Muscle of leg (tissue), 16 donors: ENCODE measurements at places on chromosomes 13 and 19. TPM values are rescaled to one million over a fixed set of nuclear protein-coding genes. Genes with fewer than 3 reads are reported as not detected.
A peak's percentile ranks its signal among the peaks of the same experiment; 100 is the strongest.

LENG9 gene
- total RNA-seq: 2.7 TPM

GRCh38 chr19:16112778-16113177, 1.1 kb downstream of the RAB8A start:
- peak overlapping the region; percentile 100 for H3K4me3 ChIP-seq
- peaks cover 16% of the 10 kb centered on the region for H3K4me1 ChIP-seq
- no peaks in the 10 kb centered on the region for H3K27me3 ChIP-seq
- DNase-seq: no peak

GRCh38 chr13:114151565-114152284, 19.3 kb upstream of the RASA3 start:
- DNase-seq: no peak
- peaks cover 10% of the 10 kb centered on the region for H3K4me1 ChIP-seq
- H3K27ac ChIP-seq: no peak overlapping the region
- no peaks in the 10 kb centered on the region for H3K36me3 ChIP-seq

- peak overlapping the region; percentile 88 for H3K27ac ChIP-seq
- peaks cover 29% of the 10 kb centered on the region for H3K36me3 ChIP-seq
- peak overlapping the region; percentile 17 for H3K4me3 ChIP-seq
- peaks cover 16% of the 10 kb centered on the region for H3K4me1 ChIP-seq
These were observed 527 bp upstream of the EMC10 start for GRCh38 chr19:50475736-50476223.

GRCh38 chr13:77415253-77416071, 88.6 kb upstream of the MYCBP2 start:
- no peaks in the 10 kb centered on the region for H3K27me3 ChIP-seq
- H3K27ac ChIP-seq: no peak overlapping the region
- H3K36me3 ChIP-seq: no peaks in the 10 kb centered on the region
- H3K4me3 ChIP-seq: no peak overlapping the region
- no peak for DNase-seq
- no peaks in the 10 kb centered on the region for H3K4me1 ChIP-seq

DNA sequence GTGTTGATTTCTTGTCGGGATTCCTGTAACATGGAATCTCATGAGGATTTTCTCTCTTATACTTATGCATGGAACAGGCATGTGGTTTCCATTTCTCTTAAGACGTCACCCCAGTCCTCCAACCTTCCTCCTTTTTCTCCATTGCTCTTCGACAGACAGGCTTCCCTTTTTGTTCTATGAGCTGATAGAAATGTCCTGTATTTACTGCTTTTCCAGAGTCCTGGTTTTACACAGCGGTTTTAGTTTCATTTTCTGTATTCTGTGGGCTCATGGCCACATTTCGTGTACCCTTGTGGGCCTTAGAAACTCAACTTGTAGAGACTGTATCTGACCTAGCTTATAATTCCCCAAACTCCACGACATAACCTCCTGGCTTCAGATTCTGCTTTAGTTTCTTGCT, 113.1 kb downstream of the PAN3 start:
- H3K27me3 ChIP-seq: no peaks in the 10 kb centered on the region
- H3K4me3 ChIP-seq: no peak overlapping the region
- no peaks in the 10 kb centered on the region for H3K36me3 ChIP-seq
- H3K4me1 ChIP-seq: no peaks in the 10 kb centered on the region
- no peak overlapping the region for H3K27ac ChIP-seq

- peaks cover 5% of the 10 kb centered on the region for H3K4me1 ChIP-seq
- DNase-seq: no peak
- no peak overlapping the region for H3K4me3 ChIP-seq
- no peak overlapping the region for H3K27ac ChIP-seq
These were observed 9.3 kb downstream of the POU2F2 start for GRCh38 chr19:42122691-42123607.

- no peaks in the 10 kb centered on the region for H3K4me1 ChIP-seq
- H3K36me3 ChIP-seq: no peaks in the 10 kb centered on the region
These were observed 209.2 kb downstream of the KCTD12 start for GRCh38 chr13:76677043-76677442.
